Fibroblast of lung (primary cell): ENCODE measurements at places on chromosomes 5 and 9. TPM values are rescaled to one million over a fixed set of nuclear protein-coding genes. Genes with fewer than 3 reads are reported as not detected.

Gene FAM193B
- total RNA-seq = 17.5 and 28.4 TPM in 2 replicates

DNA sequence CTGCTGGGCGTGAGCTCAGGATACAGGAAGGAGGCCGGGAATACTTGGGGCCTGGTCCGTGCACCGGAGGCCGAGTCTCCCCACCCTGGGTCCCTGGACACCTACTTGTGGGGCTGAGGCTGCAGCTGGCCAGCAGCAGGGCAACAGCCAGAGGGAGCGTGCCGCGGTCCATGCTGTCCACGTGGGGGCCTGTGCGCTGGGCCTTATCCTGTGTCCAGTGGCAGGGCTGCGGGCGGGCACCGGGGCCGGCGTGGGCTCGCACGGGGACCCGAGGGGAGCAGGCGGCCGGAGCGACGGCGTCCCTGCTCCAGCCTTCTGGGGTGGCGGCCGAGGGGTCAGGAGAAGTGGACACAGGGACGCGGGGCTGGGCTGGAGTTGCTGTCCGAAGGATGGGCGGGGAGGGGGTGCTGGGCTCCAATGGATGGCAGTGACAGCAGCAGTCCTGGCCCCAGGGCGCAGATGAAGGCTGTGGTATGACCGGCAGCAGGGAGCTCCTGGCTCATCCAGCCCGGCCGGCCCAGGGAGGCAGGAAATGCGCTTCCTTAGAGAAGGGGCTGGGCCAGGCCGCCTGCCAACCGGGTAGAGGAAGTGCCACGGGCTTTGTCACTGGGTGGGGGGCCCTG, at the start of gene ENG:
Gene ENG (minus strand): TSS at position 475 of the 623 bp plus-strand sequence. CDS start 303 bp downstream, at position 172.
- peak; percentile 57 for DNase-seq

DNA sequence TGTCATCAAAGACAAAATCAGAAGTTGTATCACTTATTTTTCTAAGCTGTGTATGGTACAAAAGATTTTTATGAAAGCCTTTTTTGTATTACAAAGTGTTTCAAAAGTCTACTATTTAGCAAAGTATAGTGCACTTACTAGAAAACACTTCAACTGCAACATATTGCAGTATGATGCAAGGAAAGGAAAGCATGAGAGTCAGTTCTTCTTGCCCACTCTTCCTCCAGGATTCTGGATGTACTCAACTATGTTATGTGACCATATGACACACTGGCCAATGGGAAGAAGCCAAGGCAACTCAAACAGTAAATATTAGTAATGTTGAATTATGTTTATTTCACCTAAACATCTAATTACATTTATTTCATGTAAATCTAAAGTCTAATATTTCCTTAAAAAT, 49.5 kb upstream of the TYRP1 start:
- no peak for DNase-seq

DNA sequence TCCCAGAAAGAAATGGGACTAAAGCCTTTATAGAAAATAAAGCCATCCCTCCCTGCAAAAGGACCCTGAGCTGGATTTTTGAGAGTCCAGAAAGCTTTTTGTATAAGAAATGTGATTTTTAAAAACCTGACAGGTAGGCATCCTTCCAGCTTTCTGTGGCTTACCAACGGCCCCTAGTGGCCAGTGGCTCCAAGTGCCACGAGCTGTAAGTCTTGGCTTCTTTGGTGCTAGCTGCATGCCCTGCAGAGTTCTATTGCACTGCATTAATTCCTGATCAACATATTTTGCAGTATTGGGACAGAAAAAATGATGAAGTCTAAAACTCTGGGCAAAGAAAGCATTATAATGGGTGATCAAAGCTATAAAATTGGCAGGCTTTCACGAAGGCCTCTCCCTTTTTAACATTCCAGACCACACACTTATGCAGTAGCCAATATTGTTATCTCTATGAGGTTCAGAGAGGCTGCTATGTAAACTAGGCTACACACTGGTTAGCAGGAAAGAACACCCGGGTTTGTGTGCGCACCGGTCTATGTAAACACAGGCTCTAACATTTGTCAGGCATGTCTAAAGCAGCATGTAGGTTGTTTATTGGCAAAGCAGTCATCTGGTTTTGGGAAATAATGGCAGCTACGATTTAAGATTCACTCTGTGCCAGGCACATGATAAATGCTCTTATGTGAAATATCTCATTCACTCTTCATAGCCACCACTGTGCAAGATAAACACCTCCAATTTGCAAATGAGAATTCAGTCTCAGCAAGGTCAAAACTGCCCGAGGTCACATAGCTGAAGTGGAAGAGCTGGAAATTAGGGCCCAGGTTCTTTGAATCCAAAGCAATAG, 55.2 kb downstream of the NMUR2 start:
- DNase-seq = peak; percentile 24

- DNase-seq = no peak
Measured at GRCh38 chr5:157549283-157549629, 26.3 kb downstream of the ADAM19 start.

Gene GAPT
- not detected in 2 replicates for total RNA-seq

DNA sequence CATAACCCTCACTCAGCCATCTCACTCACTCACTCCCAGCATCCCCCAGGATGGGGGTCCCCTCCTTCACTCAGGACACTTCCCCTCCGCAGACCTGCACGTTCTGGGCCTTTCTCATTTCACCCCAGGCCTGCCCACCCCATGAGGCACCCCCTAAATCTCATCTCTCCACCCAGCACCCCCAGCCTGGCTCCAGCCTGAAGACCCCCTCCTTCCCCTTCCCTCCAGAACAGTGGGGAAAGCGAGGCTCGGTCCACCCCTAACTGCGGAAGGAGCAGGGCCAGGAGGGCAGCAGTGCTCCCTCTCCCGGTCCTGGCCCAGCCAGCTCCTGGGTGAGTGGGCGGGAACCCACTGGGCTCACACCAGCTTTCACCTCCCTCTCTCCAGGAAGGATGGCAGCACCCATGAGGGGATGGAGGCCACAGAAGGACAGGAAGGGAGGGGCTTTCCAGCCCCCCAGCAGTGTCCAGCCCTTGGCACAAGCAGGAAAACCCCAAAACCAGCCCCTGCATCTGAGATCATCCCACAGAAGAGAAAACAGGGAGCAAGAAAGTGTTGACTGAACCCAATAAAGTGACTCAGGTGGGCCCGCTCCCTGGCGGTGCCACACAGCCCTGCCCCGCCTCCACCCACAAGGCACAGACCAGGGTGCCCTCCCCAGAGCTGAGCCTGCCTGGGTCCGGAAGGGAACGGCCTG, 55.0 kb downstream of the LRSAM1 start:
- no peak for DNase-seq

Gene ADGRD2
- total RNA-seq = not detected in 2 replicates
